ENCODE measurements at places on chromosomes 6 and 20.

DNA sequence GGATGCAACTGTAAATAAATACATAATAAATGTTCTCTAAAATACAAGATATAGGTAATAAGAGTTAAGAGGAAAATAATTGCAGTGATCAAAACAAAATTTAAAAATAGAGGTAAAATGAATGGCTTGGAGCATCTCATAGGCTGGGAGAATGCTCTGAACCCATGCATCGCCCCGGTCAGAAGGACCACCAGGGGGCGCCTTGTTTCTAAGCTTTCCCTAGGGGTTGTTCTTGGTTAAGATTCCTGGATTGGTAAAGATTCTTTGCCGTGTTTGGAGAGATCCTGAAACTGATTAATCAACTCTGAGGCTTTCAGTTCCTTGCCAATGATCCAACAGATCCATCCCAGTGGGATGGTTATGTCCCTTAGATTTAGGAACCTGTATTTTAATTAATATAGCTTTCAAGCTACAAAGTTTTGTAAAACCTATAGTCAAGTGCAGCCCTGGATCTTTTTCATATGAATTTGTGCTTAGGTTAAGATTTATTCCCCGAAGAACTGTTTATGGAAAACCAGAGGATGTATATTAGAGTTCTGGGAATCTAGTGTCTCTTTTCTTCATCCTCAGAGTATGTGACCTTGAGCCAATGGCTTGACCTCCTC lies 45.3 kb upstream of the PRELID3B start:
- DNase-seq: peak; percentile 91

DNA sequence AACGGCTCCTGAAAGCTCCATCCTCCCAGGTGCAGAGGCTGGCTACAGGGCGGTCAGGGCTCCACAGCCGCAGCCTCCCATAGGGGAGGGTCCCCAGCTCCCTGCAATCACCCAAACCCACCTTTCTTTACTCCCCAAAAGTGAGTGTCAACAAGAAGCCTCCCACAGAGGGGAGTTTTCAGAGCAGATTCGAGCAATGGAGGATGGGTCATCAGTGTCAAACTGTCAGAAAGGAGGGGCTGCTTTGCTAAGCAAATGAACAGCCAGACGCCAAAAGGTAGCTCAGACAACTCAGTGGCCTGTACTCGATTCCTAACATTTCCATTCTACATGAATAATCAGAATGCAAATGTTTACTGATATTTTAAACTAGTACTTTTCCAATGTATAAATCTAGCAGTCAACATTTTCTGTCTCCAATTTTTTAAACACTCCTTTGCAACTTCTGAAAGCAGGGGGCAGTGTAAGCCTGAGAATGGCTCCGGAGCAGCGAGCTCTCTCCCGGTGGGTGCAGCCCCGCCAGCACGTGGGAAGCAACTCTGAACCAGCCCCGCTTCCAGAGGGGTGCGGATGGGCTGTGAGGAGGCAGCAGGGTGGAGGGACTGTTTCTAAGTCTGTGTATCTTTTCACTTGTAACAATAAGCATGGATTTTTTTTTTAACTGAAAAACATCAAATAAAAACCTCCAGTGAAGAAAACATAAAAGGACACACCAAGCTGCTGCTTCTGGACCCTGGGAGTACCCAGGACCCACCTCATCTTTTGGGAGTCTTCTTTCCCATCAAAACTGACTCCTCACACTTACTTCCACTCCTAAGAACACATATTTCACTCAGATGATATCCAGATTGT lies 54.9 kb downstream of the TAF4 start:
- peak; percentile 57 for DNase-seq

DNA sequence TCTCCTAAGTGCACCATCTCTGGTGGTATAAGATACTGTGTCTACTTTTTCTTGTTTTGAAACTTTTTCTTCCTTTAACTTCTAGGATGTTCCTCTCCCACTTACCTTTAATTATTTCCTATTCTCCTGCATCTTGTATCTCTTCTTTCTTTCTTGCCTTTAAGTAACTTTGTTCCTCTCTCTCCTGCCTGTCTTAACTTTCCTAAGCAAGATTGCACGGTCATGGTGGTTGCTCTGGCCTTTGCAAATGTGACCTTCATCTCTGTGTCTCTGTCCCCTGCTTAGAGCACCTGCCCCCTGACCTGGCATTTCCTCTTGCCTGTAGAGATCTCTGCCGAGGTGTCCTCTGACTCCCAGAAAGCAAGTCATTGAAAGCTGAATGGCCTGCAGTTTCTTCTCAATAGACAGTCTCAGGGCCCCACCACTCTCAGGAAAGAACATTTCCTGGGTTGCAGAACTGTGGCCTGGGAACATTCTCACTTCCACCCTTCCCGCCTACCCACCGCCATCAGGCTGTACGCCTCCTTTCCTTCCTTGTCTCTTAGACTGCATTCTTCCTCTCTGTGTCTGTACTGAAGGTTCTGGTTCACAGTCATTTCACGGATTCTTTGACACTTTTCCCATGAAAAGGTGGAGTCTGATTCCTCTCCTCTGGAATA lies 12.8 kb downstream of the ZDHHC14 start:
- DNase-seq: no peak

DNA sequence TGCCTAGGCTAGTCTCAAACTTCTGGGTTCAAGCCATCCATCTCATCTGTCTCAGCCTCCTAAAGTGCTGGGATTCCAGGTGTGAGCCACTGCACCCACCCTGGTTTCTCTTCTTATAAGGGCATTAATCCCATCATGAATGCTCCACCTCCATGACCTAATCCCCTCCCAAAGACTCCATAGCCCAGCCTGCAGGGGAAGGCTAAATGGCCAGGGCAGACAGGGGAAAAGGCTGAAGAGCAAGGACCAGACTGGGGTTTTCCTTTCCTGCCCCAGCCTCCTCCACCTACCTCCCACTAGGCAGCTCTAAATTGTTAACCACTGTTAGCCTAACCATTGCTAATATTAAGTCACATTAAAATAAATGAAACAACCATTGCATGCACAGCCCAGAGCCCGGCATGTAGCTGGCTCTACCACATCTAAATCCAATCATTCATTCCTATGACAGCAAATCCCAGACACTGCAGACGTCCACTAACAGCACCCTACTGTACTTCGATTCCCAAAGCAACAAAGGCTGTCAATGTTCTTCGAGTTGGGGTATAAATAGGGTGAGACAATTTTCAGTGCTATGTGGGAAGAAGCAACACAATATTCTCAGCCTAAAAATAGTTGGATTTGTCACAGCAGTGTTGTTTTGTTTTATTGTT lies 243.2 kb upstream of the ARID1B start:
- no peak for DNase-seq

GRCh38 chr6:116665464-116665863 lies 3.1 kb downstream of the ZUP1 start:
- no peak for DNase-seq

DNA sequence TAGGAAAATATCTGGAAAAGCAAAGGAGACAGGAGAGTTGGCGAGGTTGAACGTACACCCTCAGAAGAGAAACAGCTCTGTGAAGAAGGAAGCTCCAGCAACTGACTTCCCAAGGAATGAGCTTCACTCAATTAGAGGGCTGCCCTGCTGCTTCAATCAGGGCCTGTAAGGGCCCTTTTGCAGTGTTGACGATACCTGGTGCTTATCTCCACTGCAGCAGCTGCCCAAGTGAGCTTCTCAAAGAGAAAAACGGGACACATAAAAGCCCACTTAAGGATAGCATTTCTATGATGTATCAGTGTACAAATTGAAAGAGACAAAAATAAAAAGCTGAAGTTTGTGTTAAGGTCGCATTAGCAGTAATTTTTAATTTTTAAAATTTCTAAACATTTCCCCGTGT lies 16.4 kb downstream of the SEC63 start:
- no peak for DNase-seq

DNA sequence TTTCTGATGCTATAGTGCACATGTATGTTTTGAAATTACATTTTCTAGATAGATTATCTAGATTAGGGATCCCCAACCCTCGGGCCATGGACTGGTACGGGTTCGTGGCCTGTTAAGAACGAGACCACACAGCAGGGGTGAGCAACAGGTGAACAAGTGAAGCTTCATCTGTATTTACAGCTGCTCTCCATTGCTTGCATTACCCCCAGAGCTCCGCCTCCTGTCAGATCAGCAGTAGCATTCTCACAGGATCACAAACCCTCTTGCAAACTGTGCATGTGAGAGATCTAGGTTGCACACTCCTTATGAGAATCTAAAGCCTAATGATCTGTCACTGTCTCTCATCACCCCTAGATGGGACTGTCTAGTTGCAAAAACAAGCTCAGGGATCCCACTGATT lies 10.4 kb downstream of the CEP57L1 start:
- DNase-seq: no peak

GRCh38 chr6:44572346-44572745 lies 184.8 kb downstream of the CDC5L start:
- no peak for DNase-seq

- no peak for DNase-seq
Observed at GRCh38 chr20:32226391-32226790, 18.7 kb downstream of the POFUT1 start.

DNA sequence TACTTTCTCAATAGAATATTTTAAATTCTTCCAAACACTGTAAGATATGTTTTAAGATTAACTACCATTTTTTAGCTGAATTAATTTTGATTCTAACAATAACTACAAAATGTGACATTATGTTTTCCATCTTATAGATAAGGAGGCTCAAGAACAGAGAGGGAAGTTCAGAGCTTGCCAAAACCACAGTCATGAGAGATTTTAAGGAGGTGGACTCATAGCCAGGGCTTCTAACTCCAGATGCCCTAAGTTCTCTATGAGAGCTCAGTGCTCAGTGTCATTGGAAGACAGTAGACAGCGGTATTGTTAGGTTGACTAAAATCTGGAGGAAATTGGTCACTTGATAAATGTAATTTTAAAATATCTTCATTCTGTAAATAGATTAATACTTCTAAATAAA lies 144.2 kb downstream of the PACRG start:
- no peak for DNase-seq

DNA sequence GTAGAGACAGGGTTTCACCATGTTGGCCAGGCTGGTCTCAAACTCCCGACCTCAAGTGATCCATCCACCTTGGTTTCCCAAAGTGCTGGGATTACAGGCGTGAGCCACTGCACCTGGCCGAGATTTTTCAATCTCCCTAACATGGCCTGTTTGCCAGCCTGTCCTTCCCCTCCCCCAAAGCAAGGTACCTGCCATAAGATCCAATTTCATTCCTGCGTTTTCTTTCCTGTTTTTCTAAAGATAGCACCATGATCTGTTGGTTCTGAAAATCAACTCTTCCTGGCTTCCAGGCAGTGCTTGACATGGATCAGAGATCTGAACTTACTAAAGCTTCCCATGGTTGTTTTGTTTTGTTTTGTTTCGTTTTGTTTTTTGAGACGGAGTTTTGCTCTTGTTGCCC lies 7.5 kb downstream of the MGME1 start:
- DNase-seq: no peak

DNA sequence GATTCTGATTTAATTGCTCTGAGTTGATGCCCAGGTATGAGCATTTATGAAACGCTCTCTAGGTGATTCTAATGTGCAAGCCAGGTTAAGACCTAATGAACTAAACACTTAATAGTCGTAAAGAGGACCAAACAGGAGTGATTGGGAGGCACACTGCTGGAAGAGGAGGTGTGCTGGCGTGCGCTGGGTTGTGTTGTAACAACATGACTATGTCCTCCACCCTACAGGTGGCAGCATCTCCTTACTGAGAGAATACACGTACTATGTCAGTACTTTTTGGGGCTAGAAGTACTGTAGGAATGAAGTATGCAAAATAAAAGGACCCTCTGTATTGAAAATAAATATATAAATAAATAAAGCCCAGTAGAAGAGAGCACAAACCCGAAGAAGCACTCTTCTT lies 11.9 kb downstream of the C6orf89 start:
- DNase-seq: no peak

DNA sequence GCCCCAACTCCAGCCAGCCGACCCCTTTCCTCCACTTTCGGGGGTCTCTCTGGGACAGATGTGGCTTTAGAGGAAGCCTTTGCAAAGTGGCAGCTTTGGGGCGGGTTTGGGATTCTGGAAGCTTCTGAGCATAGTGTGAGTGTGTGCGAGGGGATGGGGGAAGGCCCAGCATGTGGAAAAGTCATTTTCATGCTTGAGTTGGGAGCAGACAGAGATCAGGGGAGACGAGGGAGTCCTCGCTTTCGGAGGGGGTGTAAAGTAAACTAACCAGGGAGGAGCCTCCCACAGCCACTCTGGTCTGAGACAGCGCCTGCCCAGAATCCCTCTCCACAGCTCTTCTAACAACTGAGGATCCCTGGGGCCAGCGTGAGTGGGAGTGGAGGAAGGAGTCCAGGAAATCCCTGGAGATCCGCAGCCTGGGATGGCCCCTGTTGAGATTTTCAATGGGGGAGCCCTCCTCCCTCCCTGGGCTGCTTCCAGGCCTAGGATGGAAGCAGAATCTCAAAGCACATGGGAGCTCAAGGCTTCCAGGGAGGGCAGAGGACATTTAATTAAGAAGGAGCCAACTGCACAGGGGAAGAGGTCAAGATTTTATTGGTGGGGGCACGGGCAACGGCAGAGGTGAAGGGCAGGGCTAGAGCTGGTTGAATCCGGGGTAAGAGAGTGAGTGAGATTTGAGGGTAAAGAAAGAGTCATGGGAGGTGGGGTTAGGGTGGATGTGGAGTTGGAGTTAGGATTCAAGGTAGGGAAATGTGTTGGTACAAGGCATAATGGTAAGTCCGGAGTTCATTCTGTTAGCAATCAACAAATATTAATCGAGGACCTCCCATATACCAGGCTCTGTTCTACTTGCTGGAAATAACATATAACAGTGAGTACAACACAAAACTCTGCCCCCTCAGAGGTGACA lies 102.3 kb upstream of the FOXP4 start:
- DNase-seq: peak; percentile 61

DNA sequence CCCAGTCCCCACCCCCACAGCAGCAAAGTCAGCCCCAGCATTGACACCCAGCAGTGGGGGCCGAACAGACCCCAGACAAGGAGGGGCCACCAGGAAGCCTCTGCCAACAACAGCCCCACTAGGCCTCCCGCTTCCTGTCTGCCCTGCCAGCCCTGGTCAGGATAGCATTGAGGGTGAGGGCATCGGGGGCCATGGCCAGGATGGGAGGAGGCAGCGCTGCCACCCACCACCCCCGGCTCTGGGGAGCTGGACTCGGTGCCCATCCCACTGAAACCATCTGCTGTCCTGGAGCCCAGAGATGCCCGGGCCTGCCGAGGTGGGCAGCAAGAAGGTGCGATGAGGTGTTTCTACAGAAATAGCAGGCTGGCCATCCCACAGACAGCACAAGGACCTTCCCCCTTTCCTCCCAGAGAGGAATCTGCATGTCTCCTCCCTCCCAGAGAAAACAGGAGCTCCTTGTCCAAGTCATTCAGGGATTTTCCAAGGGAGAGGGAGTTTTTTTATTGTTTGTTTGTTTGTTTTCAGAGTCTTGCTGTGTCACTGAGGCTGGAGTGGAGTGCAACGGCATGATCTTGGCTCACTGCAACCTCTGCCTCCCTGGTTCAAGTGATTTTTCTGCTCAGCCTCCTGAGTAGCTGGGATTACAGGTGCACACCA lies 62.1 kb upstream of the BHLHE23 start:
- peak; percentile 25 for DNase-seq

- no peak for DNase-seq
Observed at GRCh38 chr6:52616059-52616690, 39.3 kb upstream of the TRAM2 start.

- no peak for DNase-seq
Observed at GRCh38 chr6:35368038-35368887, 25.9 kb downstream of the PPARD start.
